GM04503 (cell line): ENCODE measurements at places on chromosomes 7 and 10.

GRCh38 chr7:30984359-30985107 is 20.8 kb downstream of the GHRHR start:
- DNase-seq = no peak

DNA sequence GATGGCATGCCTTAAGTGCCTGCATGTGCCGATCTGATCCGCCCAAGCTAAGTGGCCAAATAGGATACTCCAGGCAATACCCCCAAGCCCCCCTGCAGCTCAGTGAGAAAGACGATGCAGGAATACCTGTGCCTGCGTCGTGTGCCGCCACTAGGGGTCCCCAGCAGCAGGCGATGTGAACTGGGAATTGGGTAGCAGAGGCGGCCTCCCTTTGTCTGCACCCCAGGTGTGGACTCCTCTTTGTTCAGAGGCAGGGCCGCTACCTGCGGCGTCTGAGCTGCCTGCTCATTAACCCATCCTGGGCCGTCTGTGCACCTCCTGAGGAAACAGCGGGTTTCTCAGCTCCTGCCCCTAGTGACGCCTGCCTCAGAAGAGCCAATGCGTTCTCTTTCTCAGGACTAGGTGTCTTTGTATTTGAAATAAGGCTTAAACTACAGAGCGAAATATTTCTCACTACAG is 4.8 kb upstream of the CHN2 start:
- no peak for DNase-seq

GRCh38 chr10:14584661-14585060 is 190.0 kb downstream of the FAM107B start:
- no peak for DNase-seq

- no peak for DNase-seq
Measured at GRCh38 chr7:125661-126060, 66.7 kb upstream of the FAM20C start.

- no peak for DNase-seq
Measured at GRCh38 chr7:74544706-74545469, 91.2 kb downstream of the GTF2IRD1 start.

GRCh38 chr10:131870831-131871672 is 29.8 kb upstream of the PPP2R2D start:
- DNase-seq = no peak

DNA sequence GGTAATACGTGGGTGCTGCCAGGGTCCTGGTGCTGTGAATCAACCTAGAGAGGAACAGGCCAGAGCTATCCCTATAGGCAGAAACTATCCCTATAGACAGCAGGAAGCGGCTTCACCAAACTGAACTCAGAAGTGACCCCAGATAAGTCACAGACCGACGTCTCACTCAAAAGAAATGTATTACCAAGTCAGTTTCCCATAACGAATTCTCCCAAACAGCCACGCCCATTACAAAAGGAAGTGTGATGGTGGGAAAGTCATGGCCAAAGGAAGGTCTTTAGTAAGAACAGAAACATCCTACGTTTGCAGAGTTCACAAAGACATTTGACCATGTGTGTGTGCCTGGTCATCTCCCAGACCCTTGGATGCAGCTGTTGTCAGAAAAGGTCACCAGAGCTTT is 470.8 kb upstream of the ADARB2 start:
- no peak for DNase-seq

- no peak for DNase-seq
Measured at GRCh38 chr10:127720142-127720541, 16.8 kb upstream of the FOXI2 start.

GRCh38 chr10:21494191-21495001 is 31.1 kb downstream of the SKIDA1 start:
- DNase-seq = no peak

GRCh38 chr7:116246357-116246756 is 36.0 kb downstream of the TES start:
- DNase-seq = no peak

DNA sequence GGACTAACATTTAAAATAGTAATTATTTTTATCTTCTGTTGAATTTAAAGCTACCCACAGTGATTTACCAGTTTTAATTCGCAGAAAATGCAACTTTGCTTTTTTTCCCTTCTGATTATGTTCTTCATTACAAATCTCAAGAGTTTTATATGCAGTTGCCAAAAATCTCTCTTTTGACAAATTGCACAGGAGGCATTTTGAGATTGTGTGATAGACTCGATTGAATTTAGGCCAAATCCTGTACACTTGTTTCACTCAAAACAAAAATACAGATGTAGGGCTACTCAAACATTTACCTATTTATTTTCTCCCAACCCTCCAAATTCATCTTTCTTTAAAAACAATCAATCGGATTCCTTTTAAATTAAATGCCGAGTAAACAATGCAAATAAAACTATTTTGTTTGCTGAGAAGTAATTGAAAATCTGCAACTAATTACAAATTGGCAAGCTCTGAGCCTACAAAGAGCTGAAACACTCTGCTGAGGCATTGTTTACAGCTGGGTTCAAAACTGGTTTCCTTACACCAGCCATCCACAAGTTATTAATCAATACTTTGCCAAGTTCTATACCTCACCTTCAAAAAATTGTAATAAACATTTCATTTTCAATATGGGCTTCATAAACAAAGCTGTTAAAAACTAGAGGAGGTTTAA is 214.9 kb upstream of the TCF7L2 start:
- no peak for DNase-seq

GRCh38 chr10:70323697-70324338 is 40.0 kb upstream of the NPFFR1 start:
- no peak for DNase-seq

GRCh38 chr10:114412907-114413797 is 8.8 kb upstream of the AFAP1L2 start:
- no peak for DNase-seq

DNA sequence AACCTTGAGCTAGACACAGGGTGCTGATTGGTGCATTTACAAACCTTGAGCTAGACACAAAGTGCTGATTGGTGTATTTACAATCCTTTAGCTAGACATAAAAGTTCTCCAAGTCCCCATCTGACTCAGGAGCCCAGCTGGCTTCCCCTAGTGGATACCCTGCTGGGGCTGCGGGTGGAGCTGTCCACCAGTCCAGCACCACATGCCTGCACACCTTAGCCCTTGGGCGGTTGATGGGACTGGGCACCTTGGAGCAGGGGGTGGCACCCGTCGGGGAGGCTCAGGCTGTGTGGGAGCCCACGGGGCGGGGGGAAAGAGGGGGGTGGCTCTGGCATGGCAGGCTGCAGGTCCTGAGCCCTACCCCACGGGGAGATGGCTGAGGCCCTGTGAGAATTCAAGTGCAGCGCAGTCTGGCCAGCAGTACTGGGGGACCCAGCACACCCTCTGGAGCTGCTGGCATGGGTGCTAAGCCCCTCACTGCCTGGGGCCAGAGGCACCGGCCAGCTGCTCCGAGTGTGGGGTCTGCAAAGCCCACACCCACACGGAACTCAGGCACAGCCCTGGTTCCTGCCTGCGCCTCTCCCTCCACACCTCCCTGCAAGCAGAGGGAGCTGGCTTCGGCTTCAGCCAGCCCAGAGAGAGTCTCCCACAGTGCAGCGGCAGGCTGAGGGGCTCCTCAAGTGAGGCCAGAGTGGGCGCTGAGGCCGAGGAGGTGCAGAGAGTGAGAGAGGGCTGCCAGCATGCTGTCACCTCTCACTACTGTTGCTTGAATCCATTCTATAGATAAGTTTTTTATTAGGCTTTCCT is 369.8 kb upstream of the SMIM30 start:
- DNase-seq = no peak

DNA sequence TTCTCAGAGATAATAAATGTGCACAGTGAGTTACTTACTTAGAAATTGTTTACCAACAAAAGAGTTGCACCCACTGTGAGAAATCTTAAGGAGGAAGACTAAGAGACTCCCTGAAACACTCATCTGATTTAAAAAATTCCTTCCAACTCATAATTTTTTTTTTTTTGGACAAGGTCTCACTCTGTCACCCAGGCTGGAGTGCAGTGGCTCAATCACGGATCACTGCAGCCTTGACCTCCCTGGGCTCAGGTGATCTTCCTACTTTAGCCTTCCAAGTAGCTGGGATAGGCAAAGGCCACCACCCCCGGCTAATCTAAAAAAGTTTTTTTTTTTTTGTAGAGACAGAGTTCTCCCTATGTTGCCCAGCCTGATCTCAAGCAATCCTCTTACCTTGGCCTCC is 36.0 kb downstream of the MALSU1 start:
- DNase-seq = no peak

- DNase-seq = no peak
Measured at GRCh38 chr10:54011117-54011516, 789.9 kb downstream of the PCDH15 start.

DNA sequence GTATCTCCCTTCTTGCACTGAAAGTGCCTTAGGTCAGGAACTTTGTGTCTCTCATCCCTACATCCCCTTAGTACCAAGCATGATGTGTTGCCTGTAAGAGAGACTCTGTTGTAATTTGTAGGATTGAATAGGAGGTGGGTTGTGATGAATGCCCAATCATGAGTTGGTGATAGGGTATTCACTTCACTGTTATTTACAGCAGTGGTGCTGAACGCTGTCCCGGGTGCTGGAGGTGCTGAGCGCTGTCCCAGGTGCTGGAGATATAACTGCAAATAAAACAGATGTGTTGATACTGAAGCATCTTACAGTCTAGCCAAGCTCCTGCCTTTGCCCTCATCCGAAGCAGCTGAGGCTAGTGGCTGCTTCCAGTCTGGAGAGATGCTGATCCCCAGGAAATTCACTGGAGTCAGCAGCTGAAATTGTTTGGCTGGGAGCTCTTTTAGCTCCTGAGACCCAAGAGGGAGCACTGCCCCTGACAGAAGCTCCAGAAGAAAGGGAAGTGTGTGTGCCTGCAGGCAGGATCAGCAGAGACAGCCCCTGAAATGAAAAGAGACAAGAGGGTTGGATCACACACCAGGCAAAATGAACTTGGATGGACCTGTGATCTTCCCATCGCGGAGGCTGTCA is 183.4 kb downstream of the SORCS3 start:
- no peak for DNase-seq

GRCh38 chr7:75881436-75882095 is 2.7 kb downstream of the RHBDD2 start:
- no peak for DNase-seq
